CD4-positive, alpha-beta T cell treated with Interleukin-10 for 1 hour (primary cell): ENCODE measurements at places on chromosomes 7 and 10.

DNA sequence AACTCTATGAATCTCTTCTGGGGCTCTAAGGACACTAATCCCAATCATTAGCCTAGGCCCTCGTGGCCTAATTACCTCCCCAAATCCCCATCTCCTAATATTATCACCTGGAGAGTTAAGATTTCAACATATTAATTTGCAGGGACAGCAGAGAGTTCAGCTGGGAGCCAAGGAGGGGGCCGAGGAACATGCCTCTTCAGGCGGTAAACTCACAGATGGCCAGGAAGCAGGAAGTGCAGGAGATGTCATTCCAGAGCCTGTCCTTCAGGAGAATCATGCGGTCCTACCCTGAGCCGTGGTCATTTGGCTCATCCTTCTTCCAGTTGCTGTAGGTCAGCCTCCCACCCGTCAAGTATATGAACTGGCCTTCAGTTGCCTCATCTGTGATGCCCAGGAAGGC lies 21.9 kb upstream of the SFTPA2 start:
- no peak for DNase-seq

DNA sequence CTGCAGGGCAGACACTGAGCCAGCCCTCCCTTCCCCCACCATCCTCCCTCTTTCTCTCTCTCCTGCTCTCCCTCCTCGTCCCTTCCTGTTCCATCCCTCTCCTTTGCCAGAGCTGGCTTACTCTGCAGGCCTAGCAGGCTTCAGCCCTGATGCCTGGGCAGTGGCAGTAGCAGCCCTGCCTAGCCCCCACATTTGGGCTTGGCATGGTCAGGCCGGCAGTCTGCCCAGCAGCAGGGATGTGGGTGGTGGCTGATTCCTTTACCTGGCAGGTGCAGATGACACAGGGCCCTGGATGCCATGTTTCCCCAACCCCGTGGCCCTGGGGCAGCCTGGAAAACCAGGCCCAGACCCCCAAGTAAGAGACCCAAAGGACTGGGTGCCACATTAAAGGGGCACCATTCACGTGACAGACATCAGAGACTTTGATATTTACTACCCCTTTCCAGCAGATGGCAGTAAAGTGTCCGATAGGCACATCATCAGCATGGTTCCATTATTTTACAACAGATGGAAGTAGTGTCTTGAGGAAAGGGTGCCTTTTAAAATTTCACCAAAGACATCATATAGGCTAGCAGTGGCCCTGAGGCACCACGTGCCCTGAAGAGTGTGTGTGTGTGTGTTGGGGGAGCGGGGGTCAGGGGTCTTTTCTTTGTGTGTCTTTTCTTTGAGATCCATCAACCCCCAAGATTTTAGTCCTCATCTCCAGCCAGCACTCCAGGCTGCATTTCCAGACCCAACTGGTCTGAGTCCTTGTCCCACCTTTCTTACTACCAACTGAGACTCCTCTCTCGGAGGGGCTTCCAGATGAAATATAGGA lies 5.9 kb downstream of the KCP start:
- DNase-seq = peak; percentile 72

DNA sequence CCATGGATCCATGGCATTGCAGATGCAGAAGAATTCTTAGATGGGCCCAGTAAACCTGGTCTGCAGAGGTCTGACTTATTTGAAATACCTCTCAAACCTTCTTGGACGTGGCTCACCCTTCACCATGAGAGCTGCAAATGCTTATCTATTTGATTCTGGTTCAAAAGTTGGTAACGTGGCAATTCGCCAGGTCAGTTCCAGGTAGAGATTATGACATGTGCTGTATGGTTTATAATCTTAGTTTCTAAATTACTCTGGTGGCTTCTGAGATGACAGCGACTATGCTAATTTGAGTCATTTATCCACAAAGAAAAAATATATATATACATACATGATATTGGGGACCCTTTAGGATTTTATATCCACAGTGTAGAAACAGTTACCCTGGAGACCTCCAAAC lies 68.8 kb downstream of the NRP1 start:
- DNase-seq = no peak

GRCh38 chr10:104456802-104457542 lies 103.3 kb downstream of the CFAP58 start:
- no peak for DNase-seq

GRCh38 chr7:157969995-157970394 lies 617.6 kb downstream of the PTPRN2 start:
- no peak for DNase-seq

GRCh38 chr7:88480271-88480670 lies 173.6 kb upstream of the STEAP4 start:
- DNase-seq = no peak

GRCh38 chr10:119339109-119339508 lies 131.7 kb downstream of the GRK5 start:
- no peak for DNase-seq

- no peak for DNase-seq
Measured at GRCh38 chr10:45640941-45641340, 31.6 kb downstream of the ZFAND4 start.

DNA sequence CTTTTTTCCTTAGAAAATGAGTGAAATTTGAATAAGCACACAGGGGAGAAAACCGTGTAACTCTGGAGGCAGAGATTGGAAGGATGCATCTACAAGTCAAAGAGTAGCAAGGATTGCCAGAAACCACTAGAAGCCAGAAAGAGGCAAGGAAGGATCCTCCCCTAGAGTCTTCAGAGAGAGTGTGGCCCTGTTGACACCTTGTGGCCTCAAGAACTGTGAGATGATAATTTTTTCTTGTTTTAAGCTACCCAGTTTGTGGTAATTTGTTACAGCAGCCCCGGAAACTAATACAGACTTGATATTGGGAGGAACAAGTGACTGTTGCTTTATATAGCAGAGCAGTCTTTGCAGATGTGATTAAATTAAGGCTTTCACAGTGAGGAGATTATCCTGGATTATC lies 3.6 kb upstream of the GIMAP7 start:
- DNase-seq = no peak

GRCh38 chr7:3294432-3295100 lies 6.5 kb upstream of the SDK1 start:
- DNase-seq = no peak

DNA sequence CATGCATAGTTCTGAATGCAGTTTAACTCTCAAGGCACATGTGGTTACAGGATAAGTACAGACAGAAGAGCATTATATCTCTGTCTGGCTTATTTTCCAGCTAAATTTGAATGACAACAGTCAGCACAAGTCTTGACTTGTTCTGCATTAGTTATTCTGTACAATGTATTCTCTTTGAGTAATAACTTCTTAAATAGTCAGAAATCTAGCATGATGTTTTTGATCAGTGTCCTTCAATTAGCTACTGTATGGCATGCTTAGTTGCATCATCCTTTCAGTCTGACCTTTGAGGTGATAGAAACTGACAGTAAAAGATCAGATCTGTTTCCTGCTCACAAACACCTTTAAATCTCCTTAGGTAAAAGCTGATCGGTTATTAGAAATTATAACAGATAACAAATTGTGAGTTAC lies 118.1 kb downstream of the ARL4A start:
- no peak for DNase-seq

DNA sequence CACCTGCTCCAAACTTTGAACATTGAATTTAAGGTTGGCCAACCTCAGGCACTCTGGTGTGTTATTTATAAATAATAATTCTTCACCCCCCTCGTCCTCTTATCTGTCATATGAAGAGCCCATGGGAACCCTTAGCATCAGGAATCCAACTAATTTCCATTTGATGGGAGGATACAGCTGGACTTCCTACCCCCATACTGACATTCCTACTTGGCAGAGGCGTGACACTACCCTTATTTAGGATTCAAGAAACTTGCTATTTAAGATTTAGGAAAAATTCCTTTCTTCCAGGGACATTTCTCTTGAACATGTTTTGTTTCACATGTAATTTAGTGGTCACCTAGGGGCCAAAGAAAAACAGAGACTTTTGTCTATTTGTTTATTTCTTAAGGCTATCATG lies 171.9 kb upstream of the NRP1 start:
- DNase-seq = no peak

DNA sequence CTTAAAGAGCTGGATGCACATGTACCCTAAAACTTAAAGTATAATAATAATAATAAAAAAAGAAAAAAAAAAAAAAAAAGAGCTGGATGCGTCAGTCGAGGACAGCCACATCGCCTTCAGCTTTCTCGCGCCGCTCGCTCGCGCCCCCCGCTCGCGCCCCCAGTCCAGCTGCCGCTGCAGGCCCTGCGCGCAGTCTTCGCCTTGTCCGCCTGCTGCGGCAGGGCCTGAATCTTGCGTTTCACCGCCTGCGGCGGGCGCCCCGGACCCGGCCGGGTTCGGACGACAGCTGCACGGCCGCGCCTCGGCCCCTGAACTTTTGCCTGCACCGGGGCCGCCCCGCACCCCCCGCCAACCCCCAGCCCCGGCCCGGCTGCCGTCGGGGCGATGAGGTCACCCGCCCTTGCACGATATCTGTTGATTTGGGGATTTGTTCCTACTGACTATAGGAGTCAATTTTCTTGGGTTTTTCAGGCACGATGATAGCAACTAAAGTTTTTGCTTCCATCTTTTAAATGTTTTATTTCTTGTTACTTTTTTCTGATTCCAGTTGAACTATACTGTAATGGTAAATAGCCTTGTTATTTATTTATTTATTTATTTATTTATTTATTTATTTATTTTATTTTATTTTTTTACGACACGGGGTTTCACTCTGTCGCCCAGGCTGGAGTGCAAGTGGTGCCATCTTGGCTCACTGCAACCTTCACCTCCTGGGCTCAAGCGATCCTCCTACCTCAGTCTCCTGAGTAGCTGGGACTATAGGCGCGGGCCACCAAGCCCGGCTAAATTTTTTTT lies 33.5 kb upstream of the CPN1 start:
- no peak for DNase-seq

- no peak for DNase-seq
Measured at GRCh38 chr7:157616426-157616825, 279.6 kb downstream of the DNAJB6 start.

GRCh38 chr7:149133028-149133710 lies 7.0 kb upstream of the ZNF425 start:
- no peak for DNase-seq

DNA sequence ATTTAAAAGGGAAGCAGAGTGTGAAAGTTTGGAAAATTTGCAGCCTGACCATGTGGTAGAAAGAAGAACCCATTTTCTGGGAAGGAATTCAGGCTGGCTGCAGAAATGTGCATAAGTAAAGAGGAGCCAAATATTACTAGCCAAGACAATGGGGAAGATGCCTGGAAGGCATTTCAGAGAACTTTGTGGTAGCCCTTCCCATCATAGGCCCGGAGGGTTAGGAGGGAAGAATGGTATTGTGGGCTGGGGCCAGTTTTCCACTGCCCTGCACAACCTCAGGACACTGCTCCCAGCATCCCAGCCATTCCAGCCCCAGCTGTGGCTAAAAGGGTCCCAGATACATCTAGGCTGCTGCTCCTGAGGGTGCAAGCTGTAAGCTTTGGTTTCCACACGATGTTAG lies 278.5 kb upstream of the BMPER start:
- DNase-seq = no peak

GRCh38 chr10:129914153-129914855 lies 49.8 kb downstream of the EBF3 start:
- DNase-seq = no peak

- DNase-seq = no peak
Measured at GRCh38 chr10:127017541-127018297, 112.5 kb downstream of the DOCK1 start.

GRCh38 chr10:63343476-63343875 lies 122.3 kb downstream of the JMJD1C start:
- no peak for DNase-seq

DNA sequence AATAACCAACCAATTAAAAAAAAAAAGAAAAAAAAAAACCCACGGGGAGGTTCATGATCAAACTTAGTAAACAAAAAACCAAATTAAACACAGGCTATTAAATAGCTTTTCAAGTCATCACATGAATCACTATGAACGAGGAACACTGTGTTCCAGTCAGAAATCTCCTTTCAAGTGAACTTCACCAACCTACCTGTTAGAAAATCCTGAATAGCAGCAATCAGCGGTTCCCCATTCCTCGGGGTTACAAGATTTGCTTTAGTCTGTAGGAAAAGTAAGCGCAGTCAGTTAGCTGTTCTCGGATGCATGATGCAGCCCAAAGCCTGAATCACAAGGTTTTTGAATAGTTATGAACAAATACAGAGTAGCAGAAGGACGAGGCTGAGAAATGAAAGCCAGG lies 19.0 kb downstream of the POLR3A start:
- no peak for DNase-seq

DNA sequence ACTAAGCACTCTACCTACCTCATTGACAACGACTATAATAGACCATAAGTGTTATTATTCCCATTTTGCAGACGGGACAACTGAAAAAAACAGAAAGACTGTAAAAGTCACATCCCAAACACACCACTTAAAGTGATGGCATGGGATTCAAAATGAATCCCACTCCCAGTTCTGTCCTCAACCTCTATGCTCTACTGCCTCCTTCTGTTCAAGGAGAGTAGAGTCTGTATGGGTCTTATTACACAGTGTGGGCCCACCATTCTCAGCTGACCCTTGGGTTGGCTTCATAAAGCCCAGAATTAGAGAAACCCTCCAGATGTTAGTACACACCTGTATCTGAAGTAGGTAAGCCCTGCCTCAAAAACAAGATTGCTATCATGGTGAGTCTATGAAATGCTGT lies 102.2 kb downstream of the GRM8 start:
- no peak for DNase-seq

GRCh38 chr7:157662981-157663716 lies 326.3 kb downstream of the DNAJB6 start:
- DNase-seq = no peak

GRCh38 chr7:144390481-144390880 lies 13.0 kb downstream of the NOBOX start:
- no peak for DNase-seq

DNA sequence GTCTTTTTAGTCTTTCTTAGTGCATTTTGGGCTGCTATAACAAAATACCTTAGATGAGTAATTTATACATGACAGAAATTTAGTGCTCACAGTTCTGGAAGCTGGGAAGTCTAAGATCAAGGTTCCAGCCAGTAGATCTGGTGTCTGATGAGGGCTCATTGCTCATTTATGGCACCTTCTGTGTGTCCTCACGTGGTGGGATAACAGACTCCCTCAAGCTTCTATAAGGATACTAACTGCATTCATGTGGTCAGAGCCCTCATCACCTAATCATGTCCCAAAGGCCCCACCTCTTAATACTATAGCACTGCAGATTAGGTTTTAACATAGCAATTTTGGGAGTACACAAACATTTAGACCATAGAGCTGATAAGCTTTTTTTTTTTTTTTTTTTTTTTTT lies 80.4 kb downstream of the ZNRF2 start:
- DNase-seq = no peak

- no peak for DNase-seq
Measured at GRCh38 chr10:25614652-25615051, 319.4 kb upstream of the MYO3A start.

GRCh38 chr10:28010821-28011220 lies 11.9 kb upstream of the ODAD2 start:
- DNase-seq = no peak

GRCh38 chr7:49243521-49243920 lies 319.2 kb downstream of the CDC14C start:
- no peak for DNase-seq

DNA sequence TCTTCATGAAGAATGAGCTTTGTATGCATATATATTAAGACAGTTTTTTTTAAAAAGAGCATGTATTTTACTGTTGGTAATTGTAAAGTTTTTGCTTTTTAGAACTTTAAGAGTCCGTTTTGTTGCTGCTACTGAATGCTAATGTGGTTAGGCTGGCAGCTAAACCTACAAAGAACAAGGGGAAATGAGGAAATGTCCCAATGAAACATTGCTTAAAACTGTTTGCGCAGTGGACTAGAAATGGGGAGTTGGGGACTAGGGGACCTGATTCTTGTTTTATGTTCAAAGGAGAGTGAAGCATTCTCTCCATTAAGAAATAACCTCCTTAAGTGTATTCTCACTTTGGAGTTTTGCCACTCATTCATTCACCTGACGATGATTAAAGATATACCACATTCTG lies 5.7 kb downstream of the NRF1 start:
- DNase-seq = no peak
